ENCODE measurements at places on chromosomes 7 and 10.

DNA sequence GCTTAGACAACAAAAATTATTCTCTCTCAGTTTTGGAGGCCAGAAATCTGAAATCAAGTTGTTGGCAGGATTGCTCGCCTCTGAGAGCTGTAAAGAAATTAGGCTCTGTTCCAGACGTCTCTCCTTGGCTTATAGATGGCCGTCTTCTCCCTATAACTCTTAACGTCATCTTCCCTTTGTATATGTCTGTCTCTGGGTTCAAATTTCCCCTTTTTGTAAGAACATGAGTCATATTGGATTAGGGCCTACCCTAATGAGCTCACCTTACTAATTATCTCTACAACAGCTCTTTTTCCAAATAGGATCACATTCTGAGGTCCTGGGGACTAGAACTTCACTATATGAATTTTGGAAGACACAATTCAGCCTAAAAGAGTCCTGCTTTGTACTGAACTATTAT, 22.4 kb downstream of the GALNTL5 start:
- no peak for DNase-seq
- H3K4me1 ChIP-seq: no peaks in the 10 kb centered on the region
- no peaks in the 10 kb centered on the region for H3K36me3 ChIP-seq
- H3K27ac ChIP-seq: no peak overlapping the region

GRCh38 chr10:60980997-60981396, 37.0 kb upstream of the RHOBTB1 start:
- no peaks in the 10 kb centered on the region for H3K27me3 ChIP-seq
- DNase-seq: no peak
- H3K4me1 ChIP-seq: peaks cover 9% of the 10 kb centered on the region
- H3K36me3 ChIP-seq: no peaks in the 10 kb centered on the region

- no peak overlapping the region for H3K4me3 ChIP-seq
- H3K27ac ChIP-seq: no peak overlapping the region
These were observed 149.2 kb downstream of the PLPP4 start for GRCh38 chr10:120606051-120606764.

GRCh38 chr7:52712938-52713337, 322.5 kb upstream of the POM121L12 start:
- no peak overlapping the region for H3K4me3 ChIP-seq
- no peak overlapping the region for H3K27ac ChIP-seq
- no peak for DNase-seq
- no peaks in the 10 kb centered on the region for H3K36me3 ChIP-seq
- H3K4me1 ChIP-seq: no peaks in the 10 kb centered on the region

DNA sequence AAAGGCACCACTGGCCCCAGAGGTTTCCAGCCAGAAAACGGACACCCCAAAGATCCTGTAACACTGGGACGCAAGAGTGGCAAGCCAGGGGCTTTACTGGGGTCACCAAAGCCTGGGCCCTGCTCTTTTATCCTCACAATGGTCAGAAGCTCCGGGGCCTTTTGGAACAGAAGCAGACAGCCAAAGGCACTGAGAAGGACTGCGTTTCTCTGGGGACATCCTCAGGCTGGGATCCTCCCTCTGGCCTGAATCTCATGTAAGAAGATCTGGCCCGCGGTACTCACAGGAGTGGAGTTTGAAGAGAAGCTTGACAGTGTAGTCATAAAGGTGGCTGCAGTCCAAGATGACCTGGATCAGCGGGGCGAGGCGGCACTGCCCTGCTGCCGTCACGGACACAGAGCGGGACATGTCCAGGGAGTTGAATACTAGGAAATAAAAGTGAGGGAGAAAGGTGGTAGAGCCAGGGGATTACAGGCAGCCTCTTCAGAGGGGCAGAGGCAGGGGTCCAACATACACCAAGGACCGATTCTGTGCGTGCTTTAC, 81.4 kb downstream of the SPDYE5 start:
- no peak overlapping the region for H3K27ac ChIP-seq
- no peaks in the 10 kb centered on the region for H3K4me1 ChIP-seq
- no peaks in the 10 kb centered on the region for H3K27me3 ChIP-seq
- DNase-seq: no peak
- no peak overlapping the region for H3K4me3 ChIP-seq

DNA sequence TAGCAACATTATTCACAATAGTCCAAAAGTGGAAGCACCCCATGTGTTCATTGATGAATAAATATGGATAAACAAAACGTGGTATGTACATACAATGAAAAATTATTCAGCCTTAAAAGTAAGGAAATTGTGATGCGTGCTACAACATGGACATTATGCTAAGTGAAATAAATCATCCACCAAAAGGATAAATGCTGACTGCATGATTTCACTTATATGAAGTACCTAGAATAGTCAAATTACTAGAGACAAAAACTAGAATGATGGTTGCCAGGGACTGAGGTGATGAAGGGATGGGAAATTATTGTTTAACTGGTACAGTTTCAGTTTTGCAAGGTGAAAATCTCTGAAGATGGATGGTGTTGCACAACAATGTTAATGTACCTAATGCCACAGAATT, 56.6 kb downstream of the THSD7A start:
- H3K4me3 ChIP-seq: no peak overlapping the region
- H3K27ac ChIP-seq: no peak overlapping the region
- no peaks in the 10 kb centered on the region for H3K36me3 ChIP-seq
- no peaks in the 10 kb centered on the region for H3K4me1 ChIP-seq
